ENCODE measurements at places on chromosomes 6 and 20.

- no peak for DNase-seq
These were observed 676.9 kb downstream of the HACE1 start for GRCh38 chr6:104182811-104183210.

DNA sequence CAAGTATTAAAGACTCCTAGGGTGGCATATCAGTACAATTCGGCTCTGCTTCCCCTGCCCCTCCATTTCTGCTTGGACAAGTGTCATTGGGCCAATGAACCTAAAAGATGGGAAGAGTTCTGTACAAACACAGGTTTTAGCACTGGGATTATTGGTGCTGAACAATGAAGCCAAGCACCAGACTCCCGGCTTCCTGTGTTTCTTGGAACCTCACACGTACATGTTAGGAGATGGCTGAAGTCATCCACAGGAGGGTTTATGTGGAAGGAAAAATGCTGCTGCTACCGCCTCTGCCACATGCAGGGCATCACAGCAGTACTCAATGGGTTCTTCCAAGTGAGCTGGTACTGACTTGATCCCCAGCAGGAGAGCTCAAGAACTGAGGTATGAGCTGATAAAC lies 49.7 kb downstream of the TNFRSF21 start:
- DNase-seq = no peak

- DNase-seq = no peak
These were observed 11.1 kb downstream of the TMEM200A start for GRCh38 chr6:130376936-130377335.

GRCh38 chr6:167401525-167402194 lies 76.8 kb downstream of the TTLL2 start:
- no peak for DNase-seq

GRCh38 chr20:13984211-13984610 lies 6.2 kb downstream of the SEL1L2 start:
- DNase-seq = no peak

DNA sequence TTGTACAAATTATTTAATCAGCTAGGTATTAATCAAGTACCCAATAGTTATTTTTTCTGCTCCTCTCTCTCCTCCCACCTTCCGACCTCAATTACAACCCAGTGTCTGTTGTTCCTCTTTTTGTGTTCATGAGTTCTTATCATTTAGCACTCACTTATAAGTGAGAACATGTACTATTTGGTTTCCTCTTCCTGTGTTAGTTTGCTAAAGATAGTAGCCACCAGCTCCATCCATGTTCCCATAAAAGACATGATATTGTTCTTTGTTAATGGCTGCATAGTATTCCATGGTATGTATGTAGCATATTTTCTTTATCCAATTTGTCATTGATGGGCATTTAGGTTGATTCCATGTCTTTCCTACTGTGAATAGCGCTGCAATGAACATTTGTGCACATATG lies 652.8 kb upstream of the CITED2 start:
- DNase-seq = no peak

GRCh38 chr6:74891349-74891831 lies 314.5 kb downstream of the COL12A1 start:
- no peak for DNase-seq

GRCh38 chr6:31202259-31203166 lies 32.0 kb upstream of the POU5F1 start:
- no peak for DNase-seq

- no peak for DNase-seq
These were observed 5.1 kb upstream of the IYD start for GRCh38 chr6:150363733-150364132.

- no peak for DNase-seq
These were observed 277.6 kb downstream of the CDC5L start for GRCh38 chr6:44665143-44665542.

DNA sequence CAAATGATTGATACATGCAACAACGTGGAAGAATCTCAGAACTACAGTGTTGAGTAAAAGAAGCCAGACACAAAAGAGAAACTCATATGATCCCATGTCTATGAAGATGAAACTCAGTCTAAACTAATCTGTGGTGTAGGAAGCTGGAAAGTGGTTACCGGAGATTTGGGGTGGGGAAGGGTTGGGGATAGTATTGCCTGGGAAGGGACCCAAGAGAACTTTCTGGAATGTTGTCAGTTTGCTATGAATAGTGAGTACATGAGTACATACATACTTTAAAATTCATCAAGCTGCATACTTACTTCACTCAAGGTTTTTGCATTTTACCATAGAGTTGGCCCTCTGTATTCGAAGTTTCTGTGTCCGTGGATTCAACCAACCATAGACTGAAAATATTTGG lies 106.0 kb downstream of the SAMD5 start:
- DNase-seq = no peak

- DNase-seq = no peak
These were observed 114.3 kb upstream of the SLC24A3 start for GRCh38 chr20:19098117-19098516.

DNA sequence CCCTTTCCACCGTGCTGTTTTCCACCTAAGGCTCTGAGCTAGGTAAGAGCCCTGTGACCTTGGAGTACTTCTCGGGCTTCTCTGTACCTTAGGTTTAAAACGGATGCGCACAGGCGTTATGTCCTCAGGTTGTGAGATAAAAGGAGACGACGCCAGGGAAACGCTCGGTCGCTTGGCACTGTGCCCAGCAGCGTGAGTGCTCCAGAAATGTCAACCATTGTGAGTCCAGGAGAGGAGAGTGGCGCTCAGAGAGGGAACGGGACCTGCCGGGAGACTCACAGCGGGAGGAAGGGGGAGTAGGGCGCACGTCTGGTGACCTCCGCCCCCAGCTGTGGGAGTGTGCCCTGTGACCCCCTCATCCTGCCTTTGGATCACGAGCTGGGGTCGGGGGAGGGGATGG lies 33.8 kb upstream of the SCRT2 start:
- no peak for DNase-seq

DNA sequence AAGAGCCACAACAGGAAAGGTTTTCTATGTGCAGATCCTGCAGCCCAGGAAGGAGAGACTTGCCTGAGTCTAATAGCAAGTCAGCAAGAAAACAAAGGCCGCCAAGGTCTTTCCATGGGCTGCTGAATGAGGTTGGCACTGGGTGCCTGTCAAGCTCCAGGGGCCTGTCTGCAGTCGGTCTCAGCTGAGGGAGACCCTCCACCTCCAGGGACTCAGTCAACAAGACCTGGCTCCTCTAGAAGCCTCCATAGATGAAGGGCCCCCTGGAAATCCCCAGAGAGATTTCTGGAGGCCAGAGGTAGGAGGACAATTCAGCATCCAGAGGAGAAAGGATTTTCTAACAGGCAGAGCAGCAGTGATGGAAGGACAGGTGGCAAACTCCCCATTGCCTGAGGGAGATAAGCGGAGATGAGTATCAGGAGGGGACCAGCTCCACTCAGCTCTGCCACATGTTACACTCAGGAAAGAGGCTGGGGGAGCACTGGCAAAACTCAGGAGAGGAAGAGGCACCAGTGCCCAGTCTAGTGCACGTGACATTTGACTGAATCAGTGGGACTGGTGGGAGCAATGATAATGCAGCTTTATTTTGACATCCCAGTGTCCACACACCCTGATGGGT lies 33.5 kb upstream of the FKBP1A start:
- no peak for DNase-seq

- peak; percentile 46 for DNase-seq
These were observed 18.9 kb upstream of the SYNJ2 start for GRCh38 chr6:157962601-157963302.

GRCh38 chr6:146664871-146665360 lies 66.1 kb downstream of the ADGB start:
- DNase-seq = no peak

GRCh38 chr20:46698788-46699187 lies 9.5 kb upstream of the TP53RK start:
- no peak for DNase-seq

GRCh38 chr20:34302312-34302722 lies 838 bp downstream of the AHCY start:
- DNase-seq = no peak

Measured in AML-193 (cell line).